ENCODE measurements at places on chromosomes 6 and 20.

DNA sequence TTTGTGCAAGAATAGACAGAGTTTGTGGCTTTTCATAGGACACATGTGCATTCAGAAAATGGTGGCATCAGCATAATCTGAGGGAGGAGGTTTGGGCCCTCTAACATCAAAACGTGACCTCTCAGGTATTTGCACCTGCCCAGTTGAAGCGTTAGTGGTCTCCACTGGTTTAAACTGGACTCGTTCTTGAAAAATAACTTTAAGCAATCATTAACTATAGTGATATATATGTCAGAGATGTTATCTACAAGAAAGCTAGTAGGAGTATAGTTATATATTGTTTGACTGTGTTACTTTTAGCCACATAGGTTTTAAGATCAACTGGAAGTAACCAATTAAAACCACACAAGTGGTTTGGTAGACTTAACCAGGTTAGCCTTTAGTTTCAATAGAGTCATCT is 607.4 kb downstream of the MAFB start:
- no peak for DNase-seq

DNA sequence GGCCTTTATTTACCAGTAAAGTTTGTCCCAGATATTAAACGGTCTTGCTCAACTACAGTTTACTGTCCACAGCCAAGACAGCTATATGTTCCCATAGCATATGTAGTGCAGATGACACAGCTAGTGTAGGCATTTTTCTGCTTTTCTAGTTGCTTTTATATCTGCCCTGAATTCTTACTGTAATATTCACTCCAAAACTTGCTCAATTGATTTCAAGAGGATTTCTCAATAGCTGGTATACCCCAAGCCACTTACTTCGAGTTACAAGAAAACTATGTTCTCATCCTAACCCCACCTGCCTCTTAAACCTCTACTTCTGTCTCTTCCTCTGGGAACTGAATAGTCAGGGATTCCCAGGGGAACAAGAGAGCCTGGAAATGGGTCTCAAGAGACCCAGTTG is 18.9 kb upstream of the ROS1 start:
- no peak for DNase-seq

DNA sequence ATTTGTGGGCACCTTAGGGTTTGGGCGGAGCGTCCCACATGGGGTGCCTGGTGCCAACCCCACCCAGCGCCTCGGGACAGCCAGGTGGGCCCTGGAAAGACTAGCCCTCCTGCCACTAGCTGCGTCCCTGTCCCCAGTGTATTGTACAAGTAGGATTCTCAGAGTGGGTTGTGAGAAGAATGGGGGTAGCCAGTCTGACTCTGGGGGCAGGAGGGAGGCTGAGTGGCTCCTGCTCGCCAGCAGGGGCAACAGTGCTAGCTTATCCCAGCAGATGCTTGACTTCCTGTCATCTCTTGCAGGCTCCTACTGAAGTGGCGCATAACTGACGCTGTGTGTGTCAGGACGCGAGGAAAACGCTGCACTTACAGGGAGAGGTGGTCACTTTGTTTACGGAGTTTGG is 9.3 kb downstream of the PSMA7 start:
- no peak for DNase-seq

GRCh38 chr20:39538317-39538716 is 576.2 kb downstream of the DHX35 start:
- no peak for DNase-seq

GRCh38 chr6:42251911-42252637 is 34.4 kb upstream of the MRPS10 start:
- DNase-seq = no peak

DNA sequence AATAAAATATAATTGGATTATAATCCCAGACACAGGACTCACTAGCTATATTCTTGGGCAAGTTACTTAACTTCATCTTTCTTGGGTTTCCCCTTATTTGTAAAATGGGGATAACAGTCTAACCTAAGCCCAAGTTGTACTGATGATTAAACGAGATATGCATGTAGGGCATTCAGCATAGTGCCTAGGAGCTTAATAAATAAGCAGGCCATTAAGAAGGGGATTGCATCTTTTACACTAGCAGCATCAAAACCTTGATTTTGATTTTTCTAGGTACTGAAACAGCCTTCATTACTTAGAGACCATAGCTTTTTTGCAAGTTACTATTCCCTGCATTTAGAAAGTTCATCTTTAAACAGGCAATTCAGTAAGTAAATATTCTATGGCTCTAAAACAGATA is 2.2 kb upstream of the QKI start:
- no peak for DNase-seq
